Fibroblast of pulmonary artery (primary cell): ENCODE measurements at places on chromosomes 3 and 15.

DNA sequence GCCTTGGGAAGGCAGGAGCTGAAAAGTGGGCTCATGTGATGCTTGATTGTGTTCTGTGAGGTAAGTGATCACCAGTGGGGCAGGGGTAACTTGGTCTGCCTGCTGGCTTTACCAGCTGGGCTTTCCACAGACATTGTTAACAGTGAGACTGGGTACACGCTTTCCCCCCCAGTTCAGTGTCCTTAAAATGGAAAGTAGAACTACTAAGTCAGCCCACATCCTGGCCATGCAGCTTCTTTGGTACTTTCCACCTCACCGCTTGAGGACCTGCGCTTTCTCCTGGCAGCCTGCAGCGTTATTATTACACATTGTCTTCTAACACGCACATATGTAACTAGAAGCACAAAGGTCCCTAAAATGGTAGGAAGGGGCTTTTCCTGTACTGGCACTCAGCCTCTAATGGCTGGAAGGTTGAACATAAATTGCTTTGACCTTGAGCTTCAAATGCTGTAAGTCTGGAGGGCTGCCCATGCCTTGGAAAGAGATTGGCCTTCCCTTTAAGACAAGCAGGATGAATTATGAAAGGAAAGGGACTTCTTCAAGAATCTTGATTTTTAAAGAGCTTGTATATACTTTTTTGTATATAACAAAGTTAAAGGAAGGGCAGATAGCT, 216.1 kb upstream of the ROPN1 start:
- DNase-seq: no peak

- DNase-seq: no peak
Measured at GRCh38 chr3:107910713-107911259, 180.0 kb downstream of the CD47 start.

GRCh38 chr3:143464850-143465249, 345.3 kb downstream of the CHST2 start:
- DNase-seq: no peak

GRCh38 chr3:19885468-19885867, 48.5 kb downstream of the EFHB start:
- peak; percentile 60 for DNase-seq

DNA sequence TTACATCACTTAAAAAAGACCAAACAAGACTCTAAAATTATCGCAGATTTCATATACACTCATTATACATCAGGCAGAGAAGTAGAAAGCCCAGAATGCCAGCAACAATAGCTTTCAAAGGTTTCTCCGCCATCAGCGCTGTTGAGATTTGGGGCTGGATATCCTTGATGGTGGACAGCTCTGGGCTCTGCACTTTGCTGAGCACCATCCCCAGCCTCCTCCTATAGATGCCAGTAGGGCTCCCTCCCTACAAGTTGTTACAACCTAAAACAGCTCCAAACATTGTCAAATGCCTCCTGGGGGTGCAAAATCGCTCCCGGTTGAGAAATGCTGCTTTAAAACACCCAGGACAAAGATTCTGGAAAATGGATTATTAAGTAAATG, 73.5 kb downstream of the ATP10A start:
- no peak for DNase-seq

DNA sequence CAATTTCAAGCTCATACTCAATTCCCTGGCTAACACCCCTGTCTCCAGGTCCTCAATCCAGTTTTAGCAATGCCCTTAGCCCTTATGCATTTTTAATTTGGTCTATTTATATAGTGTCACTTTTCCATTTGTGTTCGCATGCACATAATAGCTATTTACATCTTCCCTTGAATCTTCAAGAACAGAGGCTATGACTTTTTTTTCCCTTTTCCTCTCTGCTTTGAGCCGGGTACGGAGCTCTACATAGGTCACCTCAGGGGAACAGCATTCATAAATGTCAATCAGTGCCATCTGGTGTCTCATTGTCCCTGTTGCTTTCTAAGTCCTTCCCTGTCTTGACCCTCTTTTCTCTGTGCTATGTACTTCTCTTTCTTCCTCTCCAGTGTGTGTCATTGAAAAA, 26.5 kb upstream of the ACTC1 start:
- no peak for DNase-seq

DNA sequence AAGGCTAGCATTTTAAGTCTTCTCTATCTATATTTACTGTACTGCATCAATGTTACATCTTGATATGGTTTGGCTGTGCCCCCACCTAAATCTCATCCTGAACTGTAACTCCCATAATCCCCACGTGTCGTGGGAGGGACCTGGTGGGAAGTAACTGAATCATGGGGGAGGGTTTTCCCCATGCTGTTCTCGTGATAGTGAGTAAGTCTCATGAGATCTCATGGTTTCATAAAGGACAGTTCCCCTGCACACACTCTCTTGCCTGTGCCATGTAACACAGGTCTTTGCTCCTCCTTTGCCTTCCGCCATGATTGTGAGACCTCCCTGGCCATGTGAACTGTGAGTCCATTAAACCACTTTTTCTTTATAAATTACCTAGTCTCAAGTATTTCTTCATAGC, 161.5 kb downstream of the TBC1D5 start:
- DNase-seq: no peak

GRCh38 chr3:135834465-135834864, 131.1 kb upstream of the PPP2R3A start:
- no peak for DNase-seq

GRCh38 chr15:69979262-69979661, 118.5 kb downstream of the TLE3 start:
- DNase-seq: no peak

DNA sequence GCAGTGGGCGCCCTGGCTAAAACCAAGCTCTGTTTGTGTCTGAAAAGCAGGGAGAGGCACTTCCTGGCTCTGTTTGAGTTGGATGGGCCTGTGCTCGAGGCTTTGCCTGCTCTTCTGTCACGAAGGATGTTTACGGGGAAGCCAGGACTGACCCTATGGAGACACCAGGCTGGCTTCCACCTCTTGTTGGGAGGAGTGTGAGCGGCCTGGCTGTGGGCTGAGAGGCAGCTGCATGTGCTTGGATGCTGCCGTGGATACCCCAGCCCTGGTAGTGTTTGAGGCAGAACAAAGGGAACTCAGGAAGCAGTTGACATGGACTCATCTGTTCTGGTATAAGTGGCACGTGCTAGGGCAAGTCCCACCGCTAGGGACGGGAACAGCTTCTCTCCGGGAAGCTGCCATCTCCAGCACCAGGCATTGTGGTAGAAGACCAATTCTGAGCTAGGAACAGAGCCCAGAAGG, 17.6 kb upstream of the SLC41A3 start:
- DNase-seq: no peak

- peak; percentile 27 for DNase-seq
Measured at GRCh38 chr15:44029003-44029402, 166.1 kb downstream of the FRMD5 start.

GRCh38 chr15:81882504-81882903, 163.3 kb downstream of the MEX3B start:
- no peak for DNase-seq

DNA sequence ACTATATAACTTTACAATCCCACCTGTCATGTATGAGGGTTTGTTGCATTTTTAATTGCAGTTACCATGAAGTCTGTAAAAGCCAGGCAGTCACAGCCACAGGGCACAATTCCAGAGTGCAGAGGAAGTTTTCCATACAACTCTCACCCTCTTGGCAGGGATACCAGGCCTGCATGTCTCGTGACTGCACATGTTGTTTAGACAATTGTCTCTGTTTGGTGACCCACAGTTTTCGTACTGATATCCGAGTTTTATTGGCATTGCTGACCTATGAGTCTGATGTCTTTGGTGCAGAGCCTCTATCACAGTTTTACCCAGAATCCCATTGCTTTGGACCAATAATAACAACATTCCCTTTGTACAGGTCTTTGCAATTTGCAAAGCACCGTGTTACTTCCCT, 24.9 kb upstream of the MYZAP start:
- peak; percentile 16 for DNase-seq

DNA sequence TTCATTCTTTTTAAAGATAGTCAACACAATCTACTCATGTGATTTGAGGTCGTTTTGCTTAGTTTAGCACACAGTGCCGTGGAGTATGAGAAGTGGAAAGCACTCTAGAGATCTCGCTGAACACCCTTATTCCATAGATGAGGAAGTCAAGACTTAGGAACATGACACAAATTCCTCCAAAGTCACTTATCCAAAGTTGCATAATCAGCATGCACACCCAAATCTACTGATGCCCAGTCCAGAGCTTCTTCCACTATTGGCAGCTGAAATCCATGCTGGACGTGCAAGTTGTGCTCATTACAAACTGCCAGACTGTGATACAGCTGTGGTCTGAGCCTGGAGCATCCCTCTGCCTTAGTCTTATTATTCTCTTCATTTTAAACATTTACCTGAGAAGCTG, 83.5 kb upstream of the ZNF280D start:
- no peak for DNase-seq

DNA sequence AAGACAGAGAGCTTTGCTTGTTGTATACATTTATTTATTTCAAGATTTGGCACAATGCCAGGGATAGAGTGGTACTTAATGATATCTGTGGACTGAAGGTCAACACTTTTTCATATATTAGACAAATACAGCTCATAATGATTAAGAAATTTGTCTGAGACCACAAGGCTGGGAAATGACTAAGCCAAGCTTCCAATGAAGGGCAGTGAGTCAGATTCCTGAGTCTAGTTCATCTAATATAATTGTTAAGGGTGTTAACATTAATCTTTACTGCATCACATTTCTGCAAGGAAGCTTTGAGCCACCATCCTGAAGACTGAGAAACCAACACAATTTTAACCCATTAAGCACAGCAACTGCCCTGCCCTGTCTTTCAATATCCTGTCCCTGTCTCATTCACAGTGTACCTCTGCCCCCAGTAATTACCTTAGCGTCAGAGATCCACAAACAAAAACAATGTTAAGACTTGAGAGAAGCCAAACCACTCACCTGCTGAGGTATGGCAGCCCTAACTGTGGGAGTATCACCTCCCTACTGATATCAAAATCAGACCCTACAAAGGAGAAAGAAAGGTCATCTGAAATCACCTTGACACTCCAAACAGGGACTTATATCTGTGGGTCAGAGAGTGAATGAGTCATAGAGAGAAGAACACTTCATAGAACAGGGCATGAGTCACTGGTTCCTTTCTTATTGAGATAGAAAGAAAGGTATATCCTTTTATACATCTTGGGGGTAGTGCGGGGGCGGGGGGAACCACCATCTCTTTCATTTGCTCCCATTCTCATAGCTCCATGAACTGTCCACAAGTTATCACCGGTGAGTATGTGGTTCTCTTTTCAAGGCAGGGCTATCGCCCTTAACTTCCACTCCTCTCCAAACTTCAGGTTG, 74.7 kb downstream of the MAGI1 start:
- peak; percentile 88 for DNase-seq
